Amniotic epithelial cell (primary cell): ENCODE measurements at places on chromosomes 3 and 15.
A peak's percentile ranks its signal among the peaks of the same experiment; 100 is the strongest.

- DNase-seq: no peak
Measured at GRCh38 chr15:40157778-40158447, 3.0 kb upstream of the BUB1B start.

DNA sequence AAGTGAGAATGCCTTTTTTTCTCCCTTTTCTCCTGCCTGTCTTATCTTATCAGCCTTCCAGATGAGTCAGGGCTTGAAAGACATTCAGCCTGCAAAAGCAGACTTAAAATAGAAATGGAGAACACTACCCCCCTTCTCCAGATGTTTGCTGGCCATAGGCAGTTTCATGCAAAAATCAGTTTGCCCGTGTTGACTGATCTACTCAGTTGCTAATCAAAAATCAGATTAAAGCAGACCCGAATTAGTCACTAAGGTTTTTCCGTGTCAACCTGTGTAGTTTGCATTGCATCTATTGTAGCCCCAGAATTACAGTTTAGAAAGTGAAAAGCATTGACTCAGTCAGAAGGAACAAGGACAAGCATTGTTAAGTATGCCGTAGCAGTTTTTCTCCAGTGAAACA lies 56.2 kb downstream of the IL5RA start:
- peak; percentile 5 for DNase-seq

DNA sequence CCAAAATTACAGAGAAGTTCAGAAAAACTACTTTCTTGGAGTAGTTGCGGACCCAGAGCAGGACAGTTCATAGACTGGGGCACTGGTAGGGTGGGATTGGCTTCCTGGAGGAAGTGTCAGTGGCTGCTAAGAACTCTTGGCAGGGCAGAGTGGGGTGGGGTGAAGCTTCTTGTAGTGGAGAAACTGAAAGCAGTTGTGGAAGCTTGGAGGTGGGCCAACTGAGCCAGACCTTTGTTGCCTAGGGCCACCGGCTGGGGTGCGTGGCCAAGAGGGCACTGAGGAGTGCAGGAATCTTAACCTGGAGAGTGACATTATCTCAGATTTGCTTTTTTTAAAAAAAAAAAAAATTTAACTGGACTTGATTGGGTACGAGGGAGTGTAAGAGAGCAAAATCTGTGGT lies 3.1 kb downstream of the KAT2B start:
- peak; percentile 52 for DNase-seq

- peak; percentile 77 for DNase-seq
Measured at GRCh38 chr15:39362821-39363561, 217.9 kb upstream of the THBS1 start.
